ENCODE measurements at places on chromosomes 11 and 22.

GRCh38 chr11:111570796-111571195, 30.3 kb downstream of the LAYN start:
- no peak for DNase-seq

GRCh38 chr11:70532731-70533130, 134.4 kb downstream of the CTTN start:
- no peak for DNase-seq

- DNase-seq: no peak
These were observed 26.4 kb downstream of the IZUMO1R start for GRCh38 chr11:94330789-94331188.

DNA sequence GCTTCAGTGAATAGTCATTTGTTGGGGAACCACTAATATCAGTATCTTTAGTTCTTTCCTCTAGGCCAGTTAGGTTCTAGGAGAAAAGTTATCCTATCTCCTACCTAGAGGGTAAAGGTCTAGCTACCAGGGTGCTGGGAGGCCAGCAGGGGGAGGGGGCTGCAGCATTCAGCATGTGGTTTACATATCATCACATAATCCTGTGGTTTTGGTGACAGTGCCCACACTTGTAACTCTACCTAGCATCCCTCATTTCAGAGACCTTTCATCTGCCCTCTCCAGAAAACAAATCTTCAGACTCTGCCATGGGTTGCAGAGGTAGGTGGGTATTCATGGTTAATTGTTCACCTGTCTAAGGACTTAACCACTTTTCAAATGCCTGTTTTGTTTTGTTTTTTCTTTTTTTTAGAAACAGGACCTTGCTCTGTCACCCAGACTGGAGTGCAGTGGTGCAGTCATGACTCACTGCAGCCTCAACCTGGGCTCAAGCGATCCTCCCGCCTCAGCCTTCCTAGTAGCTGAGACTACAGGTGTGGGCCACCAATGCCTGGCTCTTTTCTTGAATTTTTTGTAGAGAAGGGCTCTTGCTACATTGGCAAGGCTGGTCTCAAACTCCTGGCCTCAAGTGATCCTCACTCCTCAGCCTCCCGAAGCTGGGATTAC, 146.8 kb downstream of the ENTHD1 start:
- DNase-seq: no peak

DNA sequence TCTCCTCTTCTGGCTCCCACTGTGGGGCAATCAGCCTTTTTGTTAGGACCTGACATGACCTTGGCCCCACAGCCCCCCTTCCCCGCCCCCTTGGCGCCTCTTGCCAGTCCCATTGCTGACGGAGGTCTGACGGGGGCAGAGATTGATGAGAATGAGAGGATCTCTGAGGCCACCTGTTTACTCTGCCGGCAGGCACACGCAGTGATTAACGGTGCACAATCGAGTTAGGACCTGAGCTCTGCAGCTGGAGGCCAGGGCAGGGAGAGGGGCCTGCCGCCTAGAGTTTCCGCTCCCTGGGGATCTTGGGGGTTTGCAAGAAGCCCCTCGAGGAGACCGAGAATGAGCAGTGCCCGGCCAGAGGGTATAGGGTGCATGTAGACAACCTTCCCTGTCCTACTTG, 6.8 kb upstream of the CHRM1 start:
- no peak for DNase-seq

- no peak for DNase-seq
These were observed 130.4 kb downstream of the HIPK3 start for GRCh38 chr11:33387581-33387980.

All from hepatic stellate cell (primary cell).